ENCODE measurements at places on chromosomes 5 and 9. TPM values are rescaled to one million over a fixed set of nuclear protein-coding genes. Genes with fewer than 3 reads are reported as not detected.

GRCh38 chr5:80070338-80071056, 35.3 kb downstream of the THBS4 start:
- no peak for DNase-seq

DNA sequence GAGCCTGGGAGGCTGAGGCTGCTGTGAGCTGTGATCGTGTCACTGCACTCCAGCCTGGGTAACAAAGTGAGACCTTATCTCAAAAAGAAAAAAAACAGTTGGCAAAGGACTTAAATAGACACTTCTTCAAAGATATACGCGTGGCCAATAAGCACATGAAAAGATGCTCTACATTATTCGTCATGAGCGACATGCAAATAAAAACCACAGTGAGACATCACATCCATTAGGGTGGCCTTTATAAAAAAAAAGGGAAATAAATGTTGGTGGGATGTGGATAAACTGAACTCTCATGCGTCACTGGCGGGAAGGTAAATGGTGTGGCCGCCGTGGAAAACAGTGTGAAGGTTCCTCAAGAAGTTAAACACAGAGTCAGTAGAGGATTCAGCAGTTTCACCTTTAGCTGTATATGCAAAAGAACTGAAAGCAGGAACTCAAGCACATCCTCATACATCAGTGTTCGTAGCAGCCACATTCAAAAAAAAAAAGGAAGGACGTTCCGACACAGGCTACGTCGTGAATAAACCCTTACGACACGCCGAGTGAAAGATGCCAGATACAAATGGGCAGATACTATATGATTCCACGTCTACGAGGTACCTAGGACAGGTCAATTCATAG, 24.5 kb upstream of the NRARP start:
- no peak for DNase-seq

ZMYND19 gene
- 79.2 TPM for total RNA-seq

DNA sequence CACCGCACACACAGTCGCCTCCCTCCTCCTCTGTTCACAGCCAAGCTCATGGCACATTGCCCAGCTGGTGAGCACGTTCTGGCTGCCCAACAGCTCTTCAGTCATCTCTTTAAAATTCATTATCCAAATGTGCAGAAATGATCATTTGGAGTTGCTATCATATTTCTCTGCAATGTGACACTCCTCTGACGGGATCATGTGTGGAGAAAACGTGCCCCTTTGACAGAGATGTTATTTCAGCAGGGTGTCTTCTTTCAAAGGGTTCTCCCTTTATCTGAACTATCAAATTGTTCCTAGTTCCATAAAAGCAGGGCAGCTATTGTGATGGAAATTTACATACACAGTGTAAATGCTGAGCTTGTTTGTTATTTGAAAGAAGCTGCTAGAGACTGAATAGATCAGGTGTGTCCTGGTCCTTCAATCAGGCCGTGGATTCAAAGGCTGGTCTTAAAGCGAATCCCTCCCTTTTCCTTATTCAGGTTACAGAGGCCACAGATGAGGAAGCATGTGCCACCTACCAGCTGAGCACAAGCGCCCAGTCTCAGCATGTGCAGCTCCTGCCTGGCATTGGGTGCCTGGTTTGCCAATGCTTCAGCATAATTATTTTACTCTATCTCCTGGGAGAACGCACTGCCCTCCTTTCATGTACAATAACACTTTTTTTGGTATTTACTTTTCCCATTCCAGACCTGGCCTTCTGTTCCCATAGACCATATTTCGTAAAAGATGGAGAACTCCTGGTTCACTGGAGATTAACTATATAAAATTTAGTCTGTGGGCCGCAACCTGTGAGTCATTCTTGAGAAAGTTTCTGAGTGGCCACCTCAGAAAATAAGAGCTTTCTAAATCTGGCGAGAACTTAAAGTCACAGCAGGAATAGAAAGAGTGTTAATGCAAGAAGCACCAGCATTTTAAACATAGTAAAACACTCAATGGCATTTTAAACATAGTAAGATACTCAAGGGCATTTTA, 433.7 kb downstream of the ENC1 start:
- DNase-seq: no peak

DNA sequence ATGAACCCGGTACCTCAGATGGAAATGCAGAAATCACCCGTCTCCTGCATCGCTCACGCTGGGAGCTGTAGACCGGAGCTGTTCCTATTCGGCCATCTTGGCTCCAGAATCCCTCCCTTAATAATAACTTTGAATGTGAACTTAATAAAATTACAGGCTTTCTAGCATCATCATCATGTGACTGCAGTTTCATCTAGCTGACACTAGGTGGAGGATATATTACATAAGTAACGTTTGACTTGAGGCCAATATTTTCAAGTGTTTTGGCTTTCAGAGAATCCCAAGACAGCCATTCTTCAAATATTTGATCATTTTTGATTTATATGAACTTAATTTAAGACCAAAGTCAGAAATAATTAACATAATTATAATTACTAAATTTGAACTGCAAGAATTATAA, 474.9 kb upstream of the CDH10 start:
- no peak for DNase-seq

- no peak for DNase-seq
Measured at GRCh38 chr9:21692390-21692789, 110.0 kb upstream of the MTAP start.

BHMT2 gene
- total RNA-seq: not detected

GRCh38 chr5:57495285-57496086, 12.9 kb upstream of the ACTBL2 start:
- no peak for DNase-seq

- no peak for DNase-seq
Measured at GRCh38 chr9:134617836-134618162, 23.8 kb upstream of the COL5A1 start.

AGGF1 gene
- total RNA-seq: 14.8 TPM

DNA sequence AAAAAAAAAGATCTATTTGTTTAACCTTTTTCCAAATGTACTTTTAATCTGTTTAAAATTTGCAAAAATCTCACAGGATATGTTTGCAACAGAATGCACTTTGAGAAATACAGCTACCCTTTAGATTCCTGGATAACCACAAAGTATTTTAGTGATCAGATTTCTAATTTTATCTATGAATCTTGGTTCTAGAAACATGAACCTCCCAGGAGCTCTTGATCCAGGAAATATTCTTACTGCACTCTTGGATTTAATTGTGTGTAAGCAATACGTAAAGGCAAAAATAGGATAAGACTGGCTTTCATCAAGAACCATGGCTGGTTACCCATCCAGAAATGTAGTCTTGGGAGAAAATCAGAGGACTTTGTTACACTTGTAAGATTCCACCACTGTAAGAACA, 1581.8 kb upstream of the WWC1 start:
- DNase-seq: no peak

- no peak for DNase-seq
Measured at GRCh38 chr5:39432696-39433530, 8.1 kb upstream of the DAB2 start.

DNA sequence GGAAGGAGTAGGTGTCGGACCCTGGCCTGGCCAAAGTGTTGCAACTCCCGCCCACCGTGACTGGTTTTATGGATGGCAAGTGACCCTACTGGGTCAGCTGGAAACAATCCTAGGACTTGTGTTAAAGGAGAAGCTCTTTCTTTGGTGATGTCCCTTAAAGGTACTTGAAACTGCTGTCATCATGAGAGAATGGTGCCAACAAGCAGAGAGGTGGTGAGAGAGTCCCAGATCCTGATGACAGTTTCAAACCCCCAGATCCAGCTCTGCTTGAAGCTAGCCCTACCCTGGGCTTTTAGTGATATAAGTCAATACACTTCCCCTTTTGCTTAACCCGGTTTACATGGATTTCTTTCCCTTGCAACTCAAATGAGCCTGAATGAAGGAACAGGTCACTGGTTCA, 72.5 kb upstream of the UBTD2 start:
- no peak for DNase-seq

- no peak for DNase-seq
Measured at GRCh38 chr5:122327110-122327509, 15.1 kb downstream of the SNCAIP start.

GRCh38 chr5:15487228-15487627, 12.8 kb upstream of the FBXL7 start:
- no peak for DNase-seq

DNA sequence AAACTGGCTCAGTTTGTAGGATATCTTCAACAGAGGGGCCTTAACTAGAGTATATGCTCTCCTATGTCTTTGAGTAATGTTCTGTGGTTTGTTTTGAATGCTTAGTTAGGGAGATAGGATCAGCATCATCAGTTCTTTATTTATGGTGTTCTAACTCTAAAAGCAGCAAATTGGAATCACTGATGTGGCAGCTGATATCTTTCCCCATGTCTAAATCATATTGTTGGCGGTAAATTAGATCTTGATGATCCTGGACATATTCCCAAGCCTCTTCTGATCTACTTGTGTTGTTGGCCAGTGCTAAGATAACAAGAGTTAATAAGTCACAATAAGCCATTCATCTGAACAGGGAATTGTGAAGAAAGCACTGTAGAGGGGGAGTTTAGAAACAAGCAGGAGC, 332.4 kb upstream of the DAB2 start:
- no peak for DNase-seq

DNA sequence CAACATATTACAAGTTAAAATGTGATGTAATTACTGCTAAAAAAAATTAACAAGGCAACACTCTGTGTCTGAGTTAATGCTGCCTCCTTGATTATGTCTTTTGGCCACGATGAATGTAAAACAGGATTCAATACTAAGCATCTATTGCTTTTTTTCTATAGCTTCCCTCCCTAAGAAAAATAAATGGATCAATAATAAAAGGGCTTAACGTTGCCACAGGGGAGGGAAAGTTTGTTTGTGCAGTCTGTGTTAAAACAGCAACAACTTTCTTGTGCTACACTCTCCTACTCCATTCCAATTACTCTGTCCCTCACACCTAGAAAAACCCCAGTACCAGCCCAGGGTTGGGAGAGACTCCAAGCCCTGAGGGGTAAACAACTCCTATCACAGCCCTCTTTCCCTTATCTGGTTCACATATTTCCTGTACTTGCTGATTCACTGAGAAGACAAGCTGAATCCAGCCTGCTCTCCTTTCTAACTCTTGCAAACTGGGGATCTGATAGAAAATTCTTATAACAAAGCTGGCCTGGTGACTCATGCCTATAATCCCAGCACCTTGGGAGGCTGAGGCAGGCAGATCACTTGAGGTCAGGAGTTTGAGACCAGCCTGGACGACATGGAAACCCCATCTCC, 44.8 kb downstream of the PTPN3 start:
- no peak for DNase-seq

GRCh38 chr9:75505654-75506053, 384.8 kb upstream of the PCSK5 start:
- no peak for DNase-seq

DNA sequence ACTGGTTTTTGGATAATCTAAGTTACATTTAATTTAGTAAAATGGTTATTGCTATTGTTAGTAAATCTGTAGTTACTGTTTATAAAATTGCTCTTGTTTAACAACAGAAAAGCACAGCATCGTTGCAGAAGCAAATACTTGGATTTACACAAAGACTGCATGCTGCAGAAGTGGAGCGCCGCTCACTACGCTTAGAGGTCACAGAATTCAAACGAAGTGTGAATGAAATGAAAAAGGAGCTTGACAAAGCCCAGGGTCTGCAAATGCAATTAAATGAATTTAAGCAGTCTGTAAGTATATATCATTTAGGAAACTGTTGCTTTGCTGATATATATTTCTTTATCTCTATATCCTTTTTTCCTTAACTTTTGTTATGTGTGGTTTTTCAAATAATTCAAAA, 226.0 kb downstream of the CCDC171 start:
- no peak for DNase-seq

C5orf58 gene
- total RNA-seq: 1.4 TPM

DNA sequence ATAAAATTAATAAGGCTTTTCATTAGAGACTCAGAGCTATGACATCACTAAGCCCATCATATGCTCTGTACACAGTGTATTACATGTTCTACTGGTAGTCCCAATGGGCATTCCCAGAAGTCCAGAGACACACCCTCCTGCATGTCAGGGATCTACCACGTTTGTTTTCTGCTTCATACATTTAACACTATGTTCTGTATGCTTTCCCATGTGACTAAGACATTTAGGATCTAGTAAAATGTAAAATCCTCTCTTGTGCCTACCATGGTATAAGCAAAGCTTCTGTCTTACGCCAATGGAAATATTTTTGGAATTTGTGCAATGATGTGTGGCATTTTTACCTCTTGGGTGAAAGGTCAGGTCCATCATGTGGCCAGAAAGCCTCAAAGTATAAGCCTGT, 192.4 kb downstream of the ADAMTSL1 start:
- no peak for DNase-seq

DNA sequence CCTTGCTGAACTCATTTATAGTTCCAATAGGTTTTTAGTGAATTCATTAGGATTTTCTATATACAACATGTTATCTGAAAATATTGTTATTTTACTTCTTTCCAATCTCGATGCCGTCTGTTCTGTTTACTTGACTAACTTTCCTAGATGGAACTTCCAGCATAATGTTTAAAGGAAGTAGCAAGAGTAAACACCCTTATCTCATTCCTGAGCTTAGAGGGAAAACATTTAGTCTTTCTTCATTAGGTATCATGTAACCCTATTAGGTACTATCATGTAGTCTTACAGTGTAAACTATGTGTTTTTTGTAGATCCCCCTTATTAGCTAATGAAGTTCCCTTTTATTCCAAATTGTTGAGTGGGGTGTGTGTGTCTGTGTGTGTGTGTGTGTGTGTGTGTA, 22.5 kb upstream of the OR2K2 start:
- DNase-seq: no peak

DNA sequence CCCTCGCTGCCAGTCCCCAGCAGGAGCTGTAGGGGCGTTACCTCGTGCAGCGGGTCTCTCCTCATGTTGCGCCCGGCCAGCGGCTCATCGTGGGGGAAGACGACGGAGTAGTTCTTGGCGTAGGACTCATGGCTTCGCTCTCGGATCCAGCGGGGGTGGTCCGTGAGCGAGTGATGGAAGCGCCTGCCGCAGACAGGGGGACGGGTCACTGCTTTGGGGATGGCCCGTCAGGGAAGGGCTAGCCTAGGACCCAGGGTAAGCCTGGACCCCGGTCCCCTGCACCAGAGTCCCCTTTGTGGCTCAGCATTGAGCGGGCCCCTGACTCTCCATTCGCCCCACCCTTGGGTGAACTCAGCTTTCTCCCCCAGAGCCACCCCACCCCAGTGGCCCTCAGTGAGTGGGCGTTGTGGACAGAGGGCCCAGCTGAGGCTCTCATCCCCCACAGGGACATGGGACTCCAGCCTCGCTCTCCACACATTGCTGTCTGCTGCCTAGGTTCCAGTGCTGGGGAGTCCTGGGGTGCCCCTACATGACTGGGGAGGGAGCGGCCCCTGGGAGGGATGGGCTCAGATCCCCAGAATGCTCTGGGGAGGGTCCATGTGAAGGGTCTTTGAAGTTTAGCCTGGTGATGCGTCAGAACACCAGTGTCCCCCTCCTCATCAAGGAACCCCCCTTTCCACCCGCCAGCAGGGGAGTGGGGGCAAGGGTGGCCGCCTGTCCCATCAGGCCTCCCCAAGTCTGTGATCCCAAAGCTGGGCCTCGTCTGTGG, 29.7 kb downstream of the SARDH start:
- no peak for DNase-seq

ODF2 gene
- 15.7 TPM for total RNA-seq

- no peak for DNase-seq
Measured at GRCh38 chr5:73945505-73945904, 319.5 kb downstream of the ARHGEF28 start.

GRCh38 chr5:143758015-143758414, 53.9 kb upstream of the HMHB1 start:
- DNase-seq: no peak

NR6A1 gene
- 99.3 TPM for total RNA-seq
